Activated CD8-positive, alpha-beta T cell treated with anti-CD3 and anti-CD28 coated beads, Interleukin-2, amount 10 ng/mL, durations not matched to agents 7 days and 5 days (primary cell): ENCODE measurements at places on chromosomes 6 and 20. TPM values are rescaled to one million over a fixed set of nuclear protein-coding genes. Genes with fewer than 3 reads are reported as not detected.

TMEM74B gene
- 1.1 TPM for total RNA-seq

DNA sequence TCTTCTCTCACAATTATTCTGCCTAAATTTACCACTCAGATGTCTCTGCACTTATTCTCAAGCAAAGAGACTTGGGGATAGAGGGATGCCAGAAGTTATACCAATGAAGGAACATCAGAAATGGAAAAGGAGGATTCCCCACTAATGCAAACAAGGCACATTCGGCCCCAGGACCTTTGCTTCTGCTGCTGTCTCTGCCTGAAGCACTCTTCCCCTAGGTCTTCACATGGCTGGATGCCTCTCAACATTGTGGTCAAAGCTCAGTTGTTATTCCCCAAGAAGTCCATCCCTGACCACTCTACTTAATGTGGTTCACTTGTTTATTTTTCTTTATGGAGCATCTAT lies 508.7 kb downstream of the DOK5 start:
- DNase-seq: no peak

GRCh38 chr6:33315793-33316602 lies 1.5 kb downstream of the ZBTB22 start:
- DNase-seq: no peak

ENTPD6 gene
- 31.9 TPM for total RNA-seq

PHACTR1 gene
- 0.47 TPM for total RNA-seq
